ENCODE measurements at places on chromosomes 1 and 21.
A peak's percentile ranks its signal among the peaks of the same experiment; 100 is the strongest.

DNA sequence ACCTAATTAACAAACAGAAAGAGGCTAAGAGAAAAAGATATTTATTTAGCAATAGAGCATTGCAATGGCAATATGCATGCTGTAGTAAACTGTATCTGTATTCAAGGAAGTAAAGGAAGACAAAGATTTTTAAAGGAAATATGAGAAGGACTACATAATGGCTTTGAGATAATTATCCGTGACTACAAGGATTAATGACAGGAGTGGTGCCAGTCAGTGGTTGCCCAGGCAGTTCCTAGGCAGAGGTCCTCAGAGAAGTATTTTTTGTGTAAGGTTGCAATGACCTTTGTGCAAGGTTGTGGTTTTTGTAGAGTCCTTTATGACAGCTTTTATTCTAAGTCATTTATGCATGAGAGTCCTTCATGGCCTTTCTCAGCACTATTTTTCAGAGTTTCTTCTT, 711.1 kb upstream of the CHRM3 start:
- DNase-seq, result no peak

DNA sequence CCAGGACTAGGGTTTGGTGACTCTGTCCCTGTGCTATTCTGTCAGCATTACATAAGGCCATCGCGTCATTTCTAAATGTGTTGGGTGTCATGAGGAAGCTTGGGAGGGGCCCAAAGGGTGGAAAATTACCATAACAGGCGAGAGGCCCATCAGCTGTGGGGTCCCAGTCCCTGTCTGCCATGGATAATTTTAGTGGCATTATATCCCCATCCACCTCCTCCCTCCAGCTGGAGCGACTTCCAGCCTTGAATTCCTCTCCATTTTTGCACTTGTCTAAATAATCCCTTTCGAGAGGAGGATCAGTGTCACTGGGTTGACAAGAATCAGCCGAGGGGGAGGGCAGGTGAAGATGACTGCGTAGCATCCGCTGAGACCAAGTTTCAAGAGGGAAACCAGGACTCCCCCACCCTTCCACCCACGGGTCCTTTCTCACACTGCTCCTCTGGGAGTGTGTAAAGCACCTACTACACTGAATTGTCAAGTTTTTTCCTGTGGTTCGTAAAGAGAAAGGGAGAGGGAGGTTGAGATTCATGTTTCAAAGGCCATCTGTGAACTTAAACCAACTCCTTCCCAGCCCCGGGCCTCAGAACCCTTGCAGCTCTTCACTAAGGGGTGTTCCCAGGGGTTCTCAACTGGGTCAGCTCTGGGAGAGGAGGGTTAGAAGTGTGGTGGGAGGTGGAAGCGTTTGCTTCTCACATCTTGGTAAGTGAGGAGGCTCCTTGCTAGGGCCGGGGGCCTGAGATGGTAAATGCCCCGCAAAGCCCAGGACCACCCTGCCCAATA, 29.2 kb downstream of the VASH2 start:
- no peak for DNase-seq

DNA sequence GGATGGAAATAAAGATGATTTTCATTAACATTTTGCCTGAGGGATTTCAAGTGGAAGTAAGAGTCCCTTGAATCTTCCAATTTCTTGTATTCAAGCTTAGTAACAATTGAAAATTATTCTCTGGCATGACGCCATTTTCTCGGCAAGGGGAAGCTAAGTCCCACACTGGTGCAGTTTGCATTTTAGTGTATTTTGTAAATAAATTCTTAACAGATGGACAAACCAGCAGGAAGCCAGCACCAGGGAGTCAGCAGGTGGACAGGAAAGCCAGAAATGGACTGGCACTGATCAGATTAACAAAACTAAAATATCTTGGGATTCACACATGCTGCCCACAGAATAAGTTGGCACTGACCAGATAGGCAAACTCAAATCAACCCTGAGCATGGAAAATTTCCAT, 311.3 kb downstream of the LRRIQ3 start:
- DNase-seq, result no peak

- peak; percentile 82 for DNase-seq
Observed at GRCh38 chr1:6052543-6053205, 7.0 kb downstream of the KCNAB2 start.

GRCh38 chr1:200880212-200880611, 7.4 kb downstream of the GPR25 start:
- peak; percentile 95 for DNase-seq

DNA sequence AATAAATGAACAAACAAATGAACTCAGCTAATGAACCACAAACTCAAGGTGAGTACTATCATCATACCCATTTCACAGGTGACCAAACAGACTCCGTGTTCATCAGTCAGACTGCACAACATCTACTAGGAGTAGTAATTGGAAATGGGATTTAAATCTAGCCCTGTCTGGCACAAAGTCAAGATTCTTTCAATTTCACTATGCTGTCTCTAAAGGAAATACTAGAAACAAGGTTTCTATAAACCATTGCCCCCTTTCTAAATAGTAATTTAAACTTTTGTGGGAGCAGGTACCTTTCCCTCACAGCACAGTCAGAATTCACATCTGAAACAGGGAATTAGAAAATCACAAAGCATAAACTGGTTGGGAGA, 160.3 kb downstream of the TGFBR3 start:
- no peak for DNase-seq

GRCh38 chr1:228032041-228032440, 25.2 kb downstream of the WNT3A start:
- no peak for DNase-seq

DNA sequence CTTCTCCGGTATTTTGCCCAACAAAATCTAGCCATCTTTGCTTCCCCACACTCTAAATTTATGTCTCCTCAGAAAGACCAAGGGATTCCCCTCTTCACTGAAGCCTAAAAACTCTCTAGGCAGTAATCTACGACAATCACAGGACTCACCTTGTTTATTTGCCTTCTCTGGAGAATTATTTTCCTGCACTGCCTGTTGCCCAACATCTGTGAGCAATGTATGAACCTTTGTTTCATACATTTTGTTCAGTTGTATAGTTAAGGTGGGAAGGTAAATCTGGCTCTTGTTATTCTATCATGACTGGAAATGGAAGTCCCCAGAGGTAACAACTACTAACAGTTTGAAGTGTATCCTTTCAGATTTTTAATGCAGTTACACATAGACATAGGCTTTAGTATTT, 2.2 kb downstream of the COPA start:
- no peak for DNase-seq

DNA sequence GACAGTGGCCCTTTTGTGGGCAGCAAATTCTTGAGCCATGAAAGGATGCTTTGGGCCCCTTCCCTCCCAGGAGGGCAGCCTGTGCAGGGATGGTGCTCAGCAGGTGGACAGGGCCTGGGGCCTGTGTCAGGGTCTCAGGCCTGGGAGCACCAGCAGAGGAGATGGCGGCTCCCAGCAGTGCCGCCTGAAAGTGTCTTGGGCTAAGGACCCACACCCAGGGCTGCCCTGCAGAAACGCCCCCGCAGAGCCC, 23.9 kb downstream of the FTCD start:
- DNase-seq, result no peak

GRCh38 chr1:117231748-117232373, 21.1 kb upstream of the VTCN1 start:
- DNase-seq, result no peak

DNA sequence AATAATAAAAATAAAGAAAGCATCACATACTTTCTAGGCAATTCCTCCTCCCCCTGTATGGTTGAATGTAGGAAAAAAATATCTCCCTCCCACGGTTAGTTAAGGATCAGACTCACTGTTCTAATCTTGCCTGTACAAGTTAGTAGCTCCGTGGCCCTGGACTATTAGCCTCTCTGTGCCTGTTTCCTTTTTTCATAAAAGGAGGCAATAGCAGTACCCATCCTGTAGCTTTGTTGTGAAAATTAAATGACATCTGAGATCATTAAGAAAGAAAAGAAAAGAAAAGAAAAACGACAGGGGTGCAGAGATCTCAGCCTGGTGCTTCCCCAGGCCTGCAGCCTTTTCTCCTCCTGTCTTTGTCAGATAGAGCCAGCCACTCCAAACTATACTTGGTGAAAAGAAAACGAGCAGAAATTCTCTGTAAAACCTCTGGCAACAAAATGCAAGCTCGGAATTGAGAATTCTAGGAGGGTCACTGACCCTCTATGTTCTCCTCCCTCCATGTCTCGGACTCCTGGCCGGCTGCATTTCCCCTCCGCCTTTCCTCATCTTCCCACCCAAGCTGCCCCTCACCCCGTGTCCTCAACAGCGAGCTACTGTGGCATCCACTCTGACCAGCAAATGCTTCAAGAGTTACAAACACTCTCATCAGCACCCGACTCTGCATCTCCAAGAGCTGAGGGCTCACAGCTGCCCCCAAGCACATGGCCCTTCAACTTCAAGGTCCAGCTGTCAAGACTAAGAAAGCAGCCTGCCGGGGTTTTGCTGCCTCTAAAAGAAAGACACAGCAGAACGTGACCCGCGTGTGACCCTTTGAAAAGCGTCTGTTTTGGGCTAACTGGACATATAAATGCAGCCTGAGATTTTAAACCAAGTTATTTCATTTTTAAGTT, 13.6 kb downstream of the RIPK4 start:
- DNase-seq, result no peak

- DNase-seq, result no peak
Observed at GRCh38 chr21:40060083-40060677, 192.9 kb downstream of the PCP4 start.

GRCh38 chr1:206463137-206463536, 7.1 kb upstream of the IKBKE start:
- DNase-seq, result no peak

GRCh38 chr1:243982447-243983018, 68.5 kb upstream of the ZBTB18 start:
- no peak for DNase-seq

DNA sequence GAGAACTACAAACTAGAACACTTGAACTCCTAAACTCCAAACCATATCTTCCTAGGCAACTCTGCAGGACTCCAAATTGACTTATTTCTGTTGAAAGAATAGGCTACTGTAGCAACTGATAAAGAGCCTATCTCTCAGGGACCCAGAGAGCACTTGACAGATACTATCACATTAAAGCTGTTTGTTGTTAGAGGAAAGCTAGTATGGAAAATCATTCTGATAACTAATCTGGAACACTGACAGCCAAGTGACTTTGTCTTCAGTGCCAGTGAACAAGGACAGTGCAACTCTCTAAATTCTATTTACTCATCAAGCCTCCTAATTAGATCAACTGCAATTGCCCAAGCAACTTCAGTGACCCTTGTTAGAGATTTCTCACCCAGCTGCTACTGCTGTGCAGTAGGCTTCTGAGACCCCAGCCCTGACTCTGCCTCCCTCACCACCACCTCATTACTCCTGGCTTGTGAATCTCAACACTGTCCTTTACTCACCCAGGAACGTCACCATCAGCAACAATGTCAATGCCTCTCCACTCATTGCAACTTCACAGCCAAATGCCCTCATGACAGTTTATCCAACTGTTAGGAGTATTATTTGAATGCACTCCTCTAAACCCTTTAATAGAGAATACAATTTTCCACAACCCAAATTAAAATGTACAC, 7.4 kb upstream of the RGS13 start:
- no peak for DNase-seq

- DNase-seq, result no peak
Observed at GRCh38 chr1:35572296-35572695, 818 bp upstream of the TFAP2E start.

GRCh38 chr1:47559944-47560695, 122.3 kb downstream of the FOXD2 start:
- no peak for DNase-seq

GRCh38 chr1:9717193-9718005, 65.9 kb downstream of the PIK3CD start:
- peak; percentile 46 for DNase-seq

- no peak for DNase-seq
Observed at GRCh38 chr1:239755107-239755912, 336.4 kb upstream of the FMN2 start.

DNA sequence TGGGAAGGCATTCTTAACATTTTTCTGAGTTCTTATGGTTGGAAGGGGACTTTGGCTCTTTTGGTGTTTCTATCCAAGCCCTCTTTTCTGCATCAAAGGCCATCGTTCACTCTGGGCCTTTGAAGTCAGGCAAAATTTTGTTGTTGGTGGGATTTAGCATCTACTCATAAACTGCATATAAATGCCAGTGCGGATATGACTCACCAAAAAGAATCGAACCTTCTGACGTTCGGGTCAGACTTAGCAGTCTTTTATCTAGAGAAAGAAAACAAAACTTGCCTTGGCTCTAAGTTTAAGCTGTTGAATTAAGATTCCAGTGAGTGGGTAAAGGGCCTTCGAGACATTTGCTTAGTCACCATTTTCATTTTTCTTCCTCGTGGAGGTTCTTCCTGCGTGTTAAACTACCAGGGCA, 51.4 kb downstream of the EVA1C start:
- peak; percentile 86 for DNase-seq

- DNase-seq, result peak; percentile 58
Observed at GRCh38 chr1:111535256-111536191, 32.1 kb upstream of the ADORA3 start.

- DNase-seq, result no peak
Observed at GRCh38 chr1:46172321-46172720, 2.6 kb upstream of the TSPAN1 start.
